ENCODE measurements at places on chromosomes 7 and 10. TPM values are rescaled to one million over a fixed set of nuclear protein-coding genes. Genes with fewer than 3 reads are reported as not detected.
A peak's percentile ranks its signal among the peaks of the same experiment; 100 is the strongest.

PRSS37 gene
- not detected for polyA plus RNA-seq

DNA sequence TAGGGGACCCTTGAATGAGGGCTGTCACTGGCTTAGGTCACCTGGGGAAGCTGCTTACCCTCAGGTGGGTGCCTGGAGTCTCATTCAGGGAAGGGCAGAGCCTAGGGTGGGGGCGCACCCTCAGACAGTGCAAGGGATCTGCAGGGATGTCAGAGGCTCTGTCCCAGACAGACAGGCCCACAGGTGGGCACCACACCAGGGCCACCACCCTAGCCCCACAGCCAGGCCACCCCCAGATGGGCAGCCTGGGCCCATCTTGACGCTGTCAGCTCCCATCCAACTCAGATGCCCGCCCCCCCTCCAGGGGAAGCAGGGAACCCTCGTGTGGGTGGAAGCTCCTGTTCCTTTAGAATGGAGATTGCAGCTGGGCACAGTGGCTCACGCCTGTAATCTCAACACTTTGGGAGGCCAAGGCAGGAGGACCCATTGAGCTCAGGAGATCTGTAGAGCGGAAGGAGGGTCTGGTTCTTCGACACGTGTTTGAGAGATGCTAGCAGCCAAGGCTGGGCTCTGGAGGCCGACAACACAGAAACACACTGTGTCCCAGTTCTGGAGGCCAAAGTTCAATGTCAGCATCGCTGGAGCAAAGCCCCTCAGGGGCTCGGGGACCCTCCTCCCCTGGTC is 58.5 kb upstream of the DNAJB6 start:
- peak; percentile 53 for DNase-seq

GRCh38 chr10:80144696-80145131 is 12.2 kb downstream of the PLAC9 start:
- DNase-seq, result no peak

GRCh38 chr7:135650831-135651573 is 11.3 kb upstream of the STMP1 start:
- no peak for DNase-seq

GNGT1 gene
- polyA plus RNA-seq, result 0.15 TPM

DNA sequence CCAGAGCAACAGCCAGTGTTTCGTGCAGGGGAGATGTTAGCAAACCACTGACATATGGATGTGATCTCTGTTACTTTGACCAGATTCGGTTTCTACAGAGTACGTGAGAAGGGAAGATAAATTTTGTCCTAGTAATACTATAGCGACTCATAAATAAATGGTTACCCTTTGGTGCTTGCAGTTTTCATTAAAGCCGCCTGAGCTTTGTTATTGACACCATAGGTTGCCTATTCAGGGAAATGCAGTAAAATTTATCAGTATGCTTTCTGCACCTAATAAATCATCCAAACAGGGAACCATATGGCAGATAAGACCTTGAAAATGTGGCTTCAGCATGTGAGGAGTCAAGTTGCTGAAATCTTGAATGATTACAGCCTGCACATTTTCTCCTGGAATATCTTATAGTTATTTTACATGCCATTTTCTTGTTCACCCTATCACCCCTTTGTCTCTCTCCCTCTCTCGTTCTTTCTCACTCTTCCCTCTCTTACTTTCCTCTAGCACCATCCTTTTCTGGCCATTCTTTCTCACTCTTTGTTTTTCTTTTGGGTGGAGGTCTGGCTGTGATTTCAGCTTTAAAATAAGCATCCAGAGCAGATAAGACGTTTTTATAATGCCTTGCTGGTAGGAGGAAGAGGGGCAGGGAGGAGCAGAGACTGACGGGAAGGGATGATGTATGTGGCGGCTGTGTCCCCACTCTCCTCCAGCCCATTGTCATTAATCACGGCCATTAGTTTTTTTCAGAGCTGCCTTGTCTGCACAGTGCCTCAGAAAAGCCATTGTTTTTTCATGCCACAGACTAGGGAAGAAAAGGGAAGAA is 182.5 kb downstream of the LRMDA start:
- DNase-seq, result no peak

Data from SK-N-SH (cell line).